ENCODE measurements at places on chromosomes 5 and 9.

DNA sequence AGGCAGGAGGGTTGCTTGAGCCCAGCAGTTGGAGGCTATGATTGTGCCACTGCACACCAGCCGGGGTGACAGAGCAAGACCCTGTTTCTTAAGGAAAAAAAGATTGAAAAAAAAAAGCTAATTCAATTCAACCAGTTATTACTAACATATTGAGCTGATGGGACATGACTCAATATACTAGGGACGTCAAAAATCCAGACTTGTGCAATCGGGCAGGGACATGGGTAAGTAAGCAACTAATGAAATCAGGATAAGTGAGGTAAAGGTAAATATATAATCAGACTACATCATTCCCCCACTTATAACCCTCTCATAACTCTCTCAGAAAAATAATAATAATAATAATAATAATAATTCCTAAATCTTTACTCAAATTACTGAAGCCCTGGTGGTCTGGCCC is 975 bp upstream of the HAVCR1 start:
- DNase-seq, result no peak

DNA sequence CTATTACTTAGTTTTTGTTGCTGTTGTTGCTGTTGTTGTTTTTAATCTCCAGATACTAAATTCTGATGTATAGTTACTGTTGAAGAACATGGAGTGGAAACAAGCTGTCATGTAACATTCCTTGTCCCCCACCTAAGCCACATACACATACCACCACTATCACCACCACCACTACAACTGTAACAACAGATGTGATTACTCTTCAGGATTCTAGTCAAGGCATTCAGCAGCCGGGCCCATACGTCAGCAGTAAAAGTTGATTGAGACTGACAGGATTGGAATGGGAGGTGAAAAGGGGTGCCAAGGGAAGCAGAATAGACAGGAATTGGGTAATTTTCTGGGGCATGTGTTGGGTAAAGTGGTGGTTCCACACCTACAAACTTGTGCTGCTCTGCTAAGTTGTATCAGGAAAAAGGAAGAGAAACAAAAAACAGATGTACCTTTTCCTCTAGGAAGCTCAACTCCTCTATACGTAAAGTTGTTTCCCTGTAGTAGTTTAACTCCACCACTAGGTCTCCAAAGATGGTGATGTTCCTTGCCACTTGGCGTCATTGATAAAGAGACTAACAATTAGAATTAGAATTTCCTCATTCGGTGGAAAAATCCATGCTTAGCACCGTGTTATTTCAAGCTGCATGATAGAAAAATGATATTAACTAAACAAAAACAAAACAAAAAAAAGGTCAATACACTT is 138.6 kb downstream of the ARRDC3 start:
- no peak for DNase-seq

- DNase-seq, result no peak
Measured at GRCh38 chr5:113106821-113107220, 130.2 kb downstream of the DCP2 start.

DNA sequence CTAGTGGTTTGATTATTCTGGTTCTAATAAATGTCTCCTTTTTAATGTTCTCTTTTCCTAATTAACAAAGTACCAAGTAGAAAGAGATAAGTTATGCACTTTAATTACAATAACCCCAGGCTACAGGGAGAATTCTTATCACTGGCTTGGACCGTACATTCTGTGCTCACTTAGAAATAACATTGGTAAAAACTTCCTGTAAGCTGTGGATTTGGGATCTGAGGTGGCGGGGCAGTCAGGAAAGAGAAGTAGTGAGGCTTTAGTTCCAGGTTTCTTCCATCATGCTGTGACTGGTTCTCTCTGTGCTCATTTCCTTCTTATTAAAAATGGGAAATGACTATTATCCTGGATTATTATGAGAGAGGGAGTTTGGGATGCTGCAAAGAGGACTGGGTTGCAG is 142.0 kb downstream of the EGFLAM start:
- no peak for DNase-seq

DNA sequence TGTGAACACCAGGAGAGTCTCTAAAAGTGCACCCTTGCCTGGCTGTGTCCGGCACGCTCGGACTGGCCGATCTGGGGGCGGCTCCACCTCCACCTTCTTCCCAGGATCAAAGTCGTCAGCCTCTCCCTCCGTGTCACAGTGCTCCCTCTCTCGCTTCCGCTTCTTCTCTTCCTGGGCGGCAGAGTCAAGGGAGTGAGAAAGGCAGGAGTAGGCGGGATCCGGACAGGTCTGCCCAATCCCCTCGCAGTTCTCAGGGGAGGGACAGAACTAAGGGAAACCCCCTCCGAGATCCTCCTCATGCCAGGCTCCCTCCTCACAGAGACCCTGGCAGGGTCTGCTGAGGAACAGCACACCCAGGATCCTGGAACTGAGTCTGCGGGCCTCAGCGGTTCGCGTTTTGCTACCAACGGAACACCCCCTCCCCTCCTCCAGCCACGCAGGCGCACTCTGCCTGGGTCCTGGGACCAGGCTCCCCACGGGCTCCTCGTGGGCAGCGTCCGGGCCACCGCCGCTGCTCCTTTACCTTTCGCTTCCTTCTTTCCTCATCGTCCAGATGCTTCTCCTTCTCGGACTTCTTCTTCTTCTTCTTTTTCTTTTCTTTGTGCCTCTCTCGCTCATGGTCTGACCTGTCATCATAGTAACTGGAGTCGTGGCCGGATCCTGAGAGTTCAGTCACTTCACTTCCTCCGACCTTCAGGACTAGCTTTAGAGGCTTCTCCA is 1.3 kb downstream of the BRD9 start:
- no peak for DNase-seq

DNA sequence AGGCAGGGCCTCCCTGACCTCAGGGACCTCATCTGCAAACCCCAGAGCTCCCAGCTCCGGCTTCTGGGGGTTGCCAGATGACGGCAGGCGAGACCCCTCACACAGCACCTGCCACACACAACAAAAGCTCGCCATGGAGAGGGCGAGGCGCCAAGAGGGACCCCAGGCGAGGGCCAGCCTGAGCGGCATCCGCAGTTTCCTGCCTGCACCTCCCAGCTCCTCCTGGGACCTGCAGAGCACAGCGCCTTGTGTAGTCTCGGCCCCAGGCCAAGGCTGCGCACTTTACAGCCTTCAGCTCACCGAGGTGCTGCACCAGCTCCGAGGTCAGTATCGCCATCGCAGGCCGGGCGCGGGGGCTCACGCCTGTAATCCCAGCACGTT is 82.4 kb upstream of the ADAMTS2 start:
- DNase-seq, result no peak

DNA sequence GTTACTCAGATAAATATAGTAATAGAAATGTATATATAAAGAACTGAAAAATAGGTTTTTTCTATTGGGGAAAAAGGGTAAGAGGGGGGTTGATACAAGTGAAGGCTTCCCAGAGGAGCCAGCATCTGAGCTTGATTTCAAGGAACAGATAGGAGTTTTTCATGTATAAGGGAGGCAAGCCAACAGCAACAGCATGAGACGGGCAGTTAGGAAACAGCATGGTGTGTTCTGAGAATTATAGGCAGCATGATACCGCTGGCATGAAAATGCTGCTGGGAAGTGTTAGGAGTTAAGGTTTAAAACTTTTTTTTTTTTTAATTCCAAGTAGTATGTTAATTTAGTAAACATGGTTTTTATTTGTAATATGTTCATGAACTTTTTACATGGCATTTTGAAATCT is 9.7 kb downstream of the CDC37L1 start:
- no peak for DNase-seq

DNA sequence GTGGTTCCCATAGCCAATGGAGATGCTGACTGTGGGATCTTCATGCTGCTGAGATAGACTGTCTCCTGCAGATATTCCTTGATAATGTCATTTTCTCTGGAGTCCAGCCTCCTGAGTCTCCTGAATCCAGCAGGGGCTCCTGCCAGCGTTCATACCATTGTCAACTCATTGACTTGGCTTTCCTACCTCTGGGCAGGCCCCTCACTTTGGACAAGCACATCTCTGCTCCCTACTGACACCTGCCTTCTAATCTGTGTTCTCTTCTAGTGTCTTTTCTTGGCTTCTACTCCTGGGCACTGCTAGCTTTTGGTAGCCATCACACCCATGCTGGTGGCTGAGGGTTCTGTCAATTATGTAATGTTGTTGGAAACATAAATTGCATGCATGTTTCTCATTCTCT is 138.0 kb downstream of the ADCY2 start:
- DNase-seq, result no peak

DNA sequence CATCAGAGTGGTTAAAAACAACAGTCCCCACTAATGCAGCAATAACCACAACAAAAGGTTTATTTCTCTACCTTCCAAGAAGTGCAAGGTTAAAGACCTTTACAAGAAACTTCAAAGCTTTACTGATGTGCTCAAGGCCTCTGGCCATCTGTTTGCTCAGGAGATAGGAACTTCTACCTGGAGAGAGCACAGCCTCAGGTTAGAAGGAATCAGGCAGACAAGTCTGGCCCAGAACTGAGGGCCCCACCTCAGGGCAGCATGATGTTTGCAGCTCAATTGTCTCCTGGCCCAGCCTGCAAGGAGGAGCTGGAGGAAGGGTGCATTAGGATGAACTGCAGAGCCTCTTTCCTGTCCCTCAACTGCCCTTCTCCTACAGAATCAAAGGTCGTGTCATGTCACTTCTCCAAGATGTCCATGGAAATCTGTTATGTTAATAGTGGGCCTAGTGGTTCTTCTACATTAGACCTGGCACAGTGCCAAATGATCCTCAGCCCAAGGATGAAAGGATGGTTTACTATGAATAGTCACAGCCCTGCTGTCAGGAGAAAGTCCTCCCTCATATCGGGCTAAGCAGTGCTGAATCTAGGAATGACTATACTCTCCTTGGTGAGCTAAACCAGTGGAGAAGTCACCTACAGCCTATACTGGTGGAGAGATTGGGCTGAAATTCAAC is 98.9 kb upstream of the NTRK2 start:
- no peak for DNase-seq

DNA sequence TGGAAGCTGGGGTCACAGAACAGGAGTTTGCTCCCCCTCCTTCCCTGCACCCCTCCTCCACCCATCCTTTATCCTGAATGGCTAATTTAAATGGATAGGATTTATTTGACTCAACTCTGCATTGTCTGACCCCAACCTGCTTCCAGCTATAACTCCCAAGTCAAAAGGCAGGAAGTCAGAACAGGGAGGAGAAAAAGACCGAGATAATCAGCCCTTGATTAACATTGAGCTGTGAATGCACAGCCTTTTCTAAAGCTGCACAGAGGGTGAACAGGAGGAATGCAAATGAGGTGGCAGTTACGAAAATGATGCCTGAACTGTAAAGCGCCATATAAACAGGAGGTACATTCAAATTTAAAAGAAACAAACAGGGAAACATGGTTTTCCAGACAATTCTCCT is 152.8 kb downstream of the SPOCK1 start:
- DNase-seq, result no peak

GRCh38 chr5:161274951-161275350 is 271.6 kb downstream of the GABRB2 start:
- no peak for DNase-seq

DNA sequence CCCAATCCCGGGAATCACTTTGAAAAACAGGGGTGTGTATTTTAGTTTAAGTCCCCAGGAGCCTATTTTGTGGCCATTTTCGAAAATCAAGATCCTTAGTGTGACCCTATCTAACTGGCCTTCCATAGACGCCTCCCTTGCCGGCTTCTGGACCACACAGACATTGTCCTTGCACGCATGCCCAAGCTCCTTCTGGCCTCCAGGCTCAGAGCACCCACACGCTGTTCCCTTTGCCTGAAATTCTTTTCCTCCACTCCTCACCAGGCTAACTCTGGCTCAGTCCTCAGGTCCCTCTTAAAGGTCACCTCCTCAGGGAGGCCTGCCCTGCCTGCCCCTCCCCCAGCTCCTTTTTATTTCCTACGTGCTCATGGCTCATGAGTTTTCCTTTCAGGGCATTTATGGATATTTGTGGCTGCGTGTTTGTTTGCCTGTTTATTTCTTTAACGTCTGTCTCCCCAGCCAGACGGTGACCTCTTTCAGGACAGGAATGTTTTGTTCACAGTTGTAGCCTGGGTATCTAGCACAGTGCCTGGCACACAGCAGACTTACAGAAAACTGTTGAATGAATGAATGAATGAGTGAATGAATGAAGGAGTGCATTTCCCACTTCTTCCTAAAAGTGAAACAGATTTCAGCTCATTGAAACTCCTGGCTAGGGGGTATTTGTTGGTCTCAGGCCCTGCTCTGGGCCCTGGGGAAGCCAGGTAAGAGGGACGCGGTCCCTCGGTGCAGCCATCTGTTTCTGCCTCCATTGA is 79.1 kb upstream of the IER5L start:
- DNase-seq, result no peak

- DNase-seq, result no peak
Measured at GRCh38 chr9:70411121-70411929, 3.1 kb downstream of the KLF9 start.

- no peak for DNase-seq
Measured at GRCh38 chr9:133979921-133980863, 11.9 kb downstream of the VAV2 start.

- no peak for DNase-seq
Measured at GRCh38 chr9:4515958-4516375, 25.7 kb downstream of the SLC1A1 start.

DNA sequence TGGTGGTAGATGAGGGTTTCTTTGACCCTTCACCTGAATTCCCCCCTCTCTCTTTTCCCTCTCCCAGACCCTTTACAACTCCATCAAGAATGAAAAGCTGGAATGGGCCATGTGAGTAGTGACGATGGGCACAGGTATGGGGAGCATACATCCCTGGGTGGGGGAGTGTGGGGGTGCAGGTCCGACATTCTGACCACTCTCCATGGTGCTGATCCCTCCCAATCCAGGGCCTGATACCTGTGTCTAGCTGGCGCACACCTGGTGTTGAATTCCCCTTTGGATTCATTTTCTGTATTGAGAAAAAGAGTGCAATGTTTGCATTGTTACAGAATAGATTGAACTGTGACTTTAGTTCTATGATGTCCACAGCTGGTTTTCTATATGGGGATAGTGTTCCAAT is 40.0 kb downstream of the PSD2 start:
- DNase-seq, result no peak

DNA sequence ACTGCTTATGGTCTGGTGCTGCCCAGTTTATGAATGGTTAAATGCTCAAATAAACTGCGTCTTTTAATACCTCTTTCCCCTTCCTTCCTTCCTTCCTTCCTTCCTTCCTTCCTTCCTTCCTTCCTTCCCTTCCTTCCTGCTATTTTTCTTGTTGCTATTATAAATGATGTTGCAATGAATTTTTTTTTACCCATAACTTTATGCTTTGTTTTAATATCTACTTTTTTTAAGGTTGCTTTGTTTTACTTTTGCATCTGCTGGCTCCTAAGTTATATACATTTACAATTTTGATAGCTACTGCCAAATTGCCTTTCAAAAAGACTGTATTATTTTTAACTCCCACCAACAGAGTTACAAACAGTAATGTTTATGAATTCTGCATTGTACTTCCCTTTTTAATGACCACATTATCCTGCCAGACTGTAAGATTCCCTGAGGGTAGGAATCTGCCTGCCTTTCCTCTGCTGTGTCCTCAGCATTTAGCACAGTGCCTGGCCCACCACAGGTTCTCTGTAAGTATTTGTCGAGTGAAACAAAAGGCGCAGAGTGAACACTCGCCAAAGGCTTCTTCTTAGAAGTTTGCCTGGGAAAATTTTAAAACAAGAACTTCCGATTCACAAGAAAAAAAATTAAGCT is 36.9 kb downstream of the KIF4B start:
- no peak for DNase-seq
